Occipital lobe (tissue), 3 donors: ENCODE measurements at places on chromosomes 1 and 21. TPM values are rescaled to one million over a fixed set of nuclear protein-coding genes. Genes with fewer than 3 reads are reported as not detected.

GRCh38 chr1:145751491-145752037 is 32.3 kb downstream of the CD160 start:
- DNase-seq, result peak; percentile 49

- no peak for DNase-seq
Measured at GRCh38 chr1:212973899-212974298, 23.6 kb downstream of the VASH2 start.

DNA sequence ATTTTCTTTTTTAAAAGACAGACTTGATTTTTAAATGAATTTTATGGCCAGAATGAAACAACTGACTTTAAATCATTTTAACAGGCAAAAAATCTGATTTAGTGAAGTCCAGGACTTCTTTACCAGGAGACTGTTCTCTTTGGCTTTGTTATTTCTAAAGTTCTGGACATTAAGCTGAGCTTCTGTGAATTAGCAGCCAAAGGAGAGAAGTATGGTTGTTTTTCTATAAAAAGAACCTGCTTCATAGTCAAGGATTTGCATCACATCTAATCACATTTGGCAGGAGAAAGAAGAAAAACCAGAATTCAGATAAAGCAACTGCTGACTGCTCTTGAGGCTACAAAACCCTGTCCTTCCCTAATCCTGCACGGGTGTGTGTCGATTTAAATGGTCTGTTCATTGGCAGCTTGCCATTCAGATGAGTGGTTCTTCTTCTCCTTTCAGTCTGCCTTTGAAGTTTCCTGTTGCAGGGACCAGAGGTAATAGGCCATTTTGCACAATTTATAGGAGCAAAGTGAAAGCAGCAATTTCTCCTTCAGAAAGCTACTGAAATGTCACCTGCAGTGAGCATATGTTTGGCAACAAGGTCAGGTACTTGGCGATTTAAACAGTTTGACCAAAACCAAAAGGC is 215.4 kb downstream of the OLFM3 start:
- DNase-seq, result no peak

DNA sequence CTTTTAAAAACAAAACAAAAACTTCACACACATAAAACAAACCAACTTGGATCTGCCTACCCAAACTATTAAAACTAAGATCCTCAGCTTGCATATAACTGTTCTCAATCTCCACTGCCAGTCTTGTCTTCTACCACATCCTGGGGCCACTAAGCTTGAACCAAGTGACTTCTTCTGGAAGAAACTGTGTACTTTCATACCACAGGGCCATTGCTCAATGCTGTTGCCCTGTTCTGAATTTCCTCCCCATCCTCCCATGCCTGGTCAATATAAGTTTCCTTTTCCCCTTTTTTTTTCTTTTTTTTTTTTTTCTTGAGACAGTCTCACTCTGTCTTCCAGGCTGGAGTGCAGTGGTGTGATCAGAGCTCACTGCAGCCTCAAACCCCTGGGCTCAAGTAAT is 109.9 kb downstream of the KIAA0319L start:
- no peak for DNase-seq

Gene PDE9A
- total RNA-seq, result 16.7 TPM

GRCh38 chr1:99017655-99018054 is 13.0 kb upstream of the PLPPR5 start:
- DNase-seq, result no peak
